ENCODE measurements at places on chromosomes 3 and 15.

DNA sequence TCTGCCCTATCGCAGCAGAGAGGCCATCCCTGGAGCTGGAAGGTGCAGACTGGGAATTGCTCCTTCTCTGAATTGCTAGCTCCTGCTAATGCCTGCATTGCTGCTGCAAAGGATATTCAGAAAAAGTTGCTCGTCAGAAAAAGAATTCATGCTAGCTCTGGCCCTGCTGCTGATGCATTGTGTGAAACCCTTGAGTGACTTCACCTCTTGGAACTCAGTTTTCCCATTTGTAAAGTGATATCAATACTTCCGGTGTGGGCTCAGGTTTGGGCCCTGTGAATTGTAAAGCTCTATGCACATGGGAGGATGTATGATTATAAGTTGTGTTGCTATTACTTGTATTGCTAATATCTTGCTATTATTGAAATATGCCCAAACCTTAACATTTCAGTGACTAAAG lies 11.4 kb downstream of the SQOR start:
- no peak for DNase-seq

GRCh38 chr3:188008582-188009213 lies 145.3 kb upstream of the LPP start:
- DNase-seq = no peak

DNA sequence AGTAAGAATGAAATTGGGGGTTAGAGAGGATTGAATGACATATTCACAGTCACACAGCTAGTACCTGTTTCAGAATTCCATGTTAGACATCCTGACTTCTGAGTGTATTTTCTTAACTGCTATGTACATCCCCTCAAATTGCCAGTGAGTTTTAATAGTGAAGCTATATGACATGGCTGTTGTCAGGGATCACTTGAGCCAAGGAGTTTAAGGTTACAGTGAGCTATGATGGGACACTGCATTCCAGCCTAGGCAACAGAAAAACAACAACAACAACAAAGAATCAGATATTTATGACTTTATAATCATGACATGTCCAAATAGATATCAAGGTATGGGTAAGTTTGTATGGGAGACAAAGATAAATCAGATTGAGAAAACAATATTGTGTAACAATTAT lies 16.6 kb downstream of the PARP15 start:
- DNase-seq = no peak

DNA sequence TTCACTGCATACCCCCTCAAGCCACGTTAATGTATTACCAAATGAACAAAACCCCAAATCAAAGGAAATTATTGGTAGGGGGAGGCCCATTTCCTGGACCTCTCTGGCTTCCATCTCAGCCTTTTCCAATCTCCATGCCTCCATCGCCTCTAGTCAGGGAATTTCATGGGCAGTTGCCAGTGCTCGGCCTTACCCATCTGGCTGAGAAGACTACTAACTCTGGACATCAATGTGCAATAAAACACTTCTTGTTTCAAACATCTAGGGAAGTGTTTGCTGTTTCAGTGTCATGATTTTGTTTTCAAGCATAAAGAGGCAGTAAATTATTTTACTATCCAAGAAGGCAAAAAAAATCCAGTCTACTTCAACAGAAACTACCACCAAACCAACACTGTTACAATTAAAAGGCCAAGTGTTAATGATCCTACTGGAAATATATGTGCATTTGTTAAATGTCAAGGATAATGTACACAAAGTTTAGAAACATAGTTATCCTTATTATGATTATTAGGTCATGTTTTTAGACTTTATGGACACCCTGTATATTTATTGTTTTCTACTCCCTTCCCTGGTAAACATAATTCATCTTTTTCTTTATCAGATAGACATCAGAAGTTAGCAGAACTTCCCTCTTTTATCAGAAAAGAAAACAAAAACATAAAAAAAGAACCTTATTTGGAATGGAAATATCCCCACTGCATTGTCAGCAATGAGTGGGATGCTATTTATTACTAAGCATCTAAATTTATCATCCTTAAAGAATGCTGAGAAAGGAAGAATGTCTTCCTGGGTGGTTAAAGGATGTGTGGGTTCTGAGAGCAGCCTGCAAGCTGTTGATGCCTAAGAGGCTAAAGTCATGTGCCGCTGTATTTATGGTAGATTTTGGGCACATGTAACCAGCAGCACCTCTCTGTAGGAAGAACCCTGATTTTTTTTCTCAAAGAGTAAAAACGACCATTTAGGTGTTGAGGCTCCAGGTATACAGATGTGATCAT lies 15.2 kb downstream of the LDHAL6B start:
- DNase-seq = no peak

- no peak for DNase-seq
These were observed 12.6 kb downstream of the RPLP1 start for GRCh38 chr15:69465253-69465652.

GRCh38 chr3:196272826-196273225 lies 14.7 kb downstream of the PCYT1A start:
- DNase-seq = no peak

- DNase-seq = no peak
These were observed 21.9 kb downstream of the KLHL6 start for GRCh38 chr3:183533412-183534132.

- DNase-seq = no peak
These were observed 190.7 kb downstream of the LSAMP start for GRCh38 chr3:116254541-116254940.

DNA sequence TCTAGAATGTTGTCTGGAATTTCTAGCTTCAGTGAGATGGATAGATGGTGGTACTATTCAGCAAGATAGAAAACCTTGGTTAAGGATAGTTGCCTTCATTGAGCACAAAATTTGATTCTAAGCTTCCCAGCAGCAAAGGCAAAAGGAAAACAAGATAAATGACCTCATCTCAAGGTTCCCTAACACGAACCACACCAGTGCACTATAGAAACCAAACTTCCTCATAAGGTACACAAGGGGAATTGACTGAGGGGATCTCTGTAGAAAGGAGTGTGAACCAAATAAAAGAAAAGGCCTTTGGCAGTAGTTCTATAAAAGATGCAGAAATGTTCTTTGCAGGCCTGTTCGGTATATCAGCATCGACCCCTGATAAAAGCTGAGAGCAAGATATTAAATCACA lies 288.9 kb downstream of the SHQ1 start:
- no peak for DNase-seq

DNA sequence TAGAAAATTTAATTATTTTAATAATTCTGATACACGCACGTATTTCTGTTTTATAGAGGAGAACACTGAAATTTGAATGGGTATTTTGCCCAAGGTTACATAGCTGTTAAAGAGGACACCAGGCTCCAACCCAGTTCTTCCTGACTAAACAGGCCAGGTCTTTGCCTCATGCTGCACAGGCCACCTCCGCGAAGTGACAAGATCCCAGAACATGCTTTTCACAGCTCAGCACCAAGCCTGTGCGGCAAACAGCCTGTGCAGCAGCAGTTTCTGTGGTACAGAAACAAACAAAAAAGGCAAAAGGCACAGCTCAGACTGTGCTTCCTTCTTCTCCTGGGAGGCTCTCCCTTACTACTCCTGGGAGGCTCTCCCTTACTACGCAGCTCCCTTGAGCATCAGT lies 6.5 kb downstream of the FOXL2 start:
- DNase-seq = no peak

DNA sequence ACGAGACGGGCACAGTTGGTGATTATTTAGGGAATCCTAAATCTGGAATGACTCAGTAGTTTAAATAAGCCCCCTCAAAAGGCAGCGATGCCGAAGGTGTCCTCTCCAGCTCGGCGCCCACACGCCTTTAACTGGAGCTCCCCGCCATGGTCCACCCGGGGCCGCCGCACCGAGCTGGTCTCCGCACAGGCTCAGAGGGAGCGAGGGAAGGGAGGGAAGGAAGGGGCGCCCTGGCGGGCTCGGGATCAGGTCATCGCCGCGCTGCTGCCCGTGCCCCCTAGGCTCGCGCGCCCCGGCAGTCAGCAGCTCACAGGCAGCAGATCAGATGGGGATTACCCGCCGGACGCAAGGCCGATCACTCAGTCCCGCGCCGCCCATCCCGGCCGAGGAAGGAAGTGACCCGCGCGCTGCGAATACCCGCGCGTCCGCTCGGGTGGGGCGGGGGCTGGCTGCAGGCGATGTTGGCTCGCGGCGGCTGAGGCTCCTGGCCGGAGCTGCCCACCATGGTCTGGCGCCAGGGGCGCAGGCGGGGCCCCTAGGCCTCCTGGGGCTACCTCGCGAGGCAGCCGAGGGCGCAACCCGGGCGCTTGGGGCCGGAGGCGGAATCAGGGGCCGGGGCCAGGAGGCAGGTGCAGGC lies 318.0 kb downstream of the FGF12 start:
- no peak for DNase-seq

DNA sequence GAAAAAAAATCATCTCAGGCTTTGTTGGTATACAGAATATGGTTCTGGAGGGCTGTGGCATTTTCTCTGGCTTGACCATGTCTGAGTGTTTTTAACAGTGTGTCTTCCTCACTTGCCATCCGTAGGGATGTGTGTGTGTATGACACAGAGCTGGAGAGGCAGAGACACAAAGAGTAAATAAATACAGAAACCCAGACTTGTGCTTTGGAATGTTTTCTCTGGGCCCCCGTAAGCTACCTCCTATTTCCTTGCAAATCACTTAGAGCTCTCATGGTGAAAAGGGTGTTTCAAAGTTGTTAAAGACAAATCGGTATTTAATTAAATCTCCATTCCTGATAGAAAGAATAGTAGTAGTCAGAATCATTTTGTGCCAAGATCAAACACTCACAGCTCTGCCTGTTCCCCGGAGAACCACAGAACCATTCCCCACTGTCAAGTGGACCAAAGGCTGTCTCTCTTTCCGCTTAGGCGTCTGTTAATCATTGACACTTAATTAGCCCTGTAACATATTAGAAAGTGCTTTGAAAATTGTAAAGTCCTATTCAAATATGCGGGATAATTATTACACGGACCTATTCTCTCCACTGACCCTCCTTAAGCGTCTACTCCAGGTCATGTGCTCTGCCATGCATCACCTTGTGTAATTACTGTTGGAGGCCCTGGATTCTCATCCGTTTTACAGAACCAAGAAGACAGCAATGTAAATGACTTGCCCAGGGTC lies 313.6 kb upstream of the TLE3 start:
- no peak for DNase-seq
